A375 (cell line): ENCODE measurements at places on chromosomes 6 and 20. TPM values are rescaled to one million over a fixed set of nuclear protein-coding genes. Genes with fewer than 3 reads are reported as not detected.

DUSP15 gene
- total RNA-seq: 1.5 and 3.1 TPM in 2 replicates

PSMG4 gene
- 52.6 and 56.0 TPM in 2 replicates for total RNA-seq

ENPP1 gene
- total RNA-seq: 1.4 and 1.8 TPM in 2 replicates

MOG gene
- 0.16 TPM in 1 of 2 replicates, not detected in the other for total RNA-seq

THEMIS gene
- total RNA-seq: not detected in 2 replicates

AKAP7 gene
- 2.8 and 6.0 TPM in 2 replicates for total RNA-seq

RUNX2 gene
- 1.4 and 1.5 TPM in 2 replicates for total RNA-seq

EDN1 gene
- total RNA-seq: 0.38 and 0.48 TPM in 2 replicates

OPN5 gene
- not detected in 2 replicates for total RNA-seq

SEL1L2 gene
- total RNA-seq: not detected in 2 replicates

NRN1 gene
- 4.0 and 6.1 TPM in 2 replicates for total RNA-seq

GPSM3 gene
- 13.7 and 15.4 TPM in 2 replicates for total RNA-seq

LBP gene
- total RNA-seq: 0.05 and 0.11 TPM in 2 replicates

SOBP gene
- 1.8 and 4.1 TPM in 2 replicates for total RNA-seq

MEA1 gene
- total RNA-seq: 91.7 and 103 TPM in 2 replicates

HLA-DOA gene
- 4.1 and 4.3 TPM in 2 replicates for total RNA-seq

ADA gene
- total RNA-seq: 9.7 and 12.3 TPM in 2 replicates

TMC2 gene
- not detected in 2 replicates for total RNA-seq

PSORS1C2 gene
- not detected in 2 replicates for total RNA-seq

RRAGD gene
- 4.0 and 4.5 TPM in 2 replicates for total RNA-seq

DNAH8 gene
- total RNA-seq: 0.03 TPM in 1 of 2 replicates, not detected in the other

HLA-DQB1 gene
- 3.1 and 8.3 TPM in 2 replicates for total RNA-seq

COL10A1 gene
- not detected in 2 replicates for total RNA-seq

NTSR1 gene
- 3.6 and 4.1 TPM in 2 replicates for total RNA-seq

MUCL3 gene
- total RNA-seq: not detected in 2 replicates

APOBEC2 gene
- not detected in 2 replicates for total RNA-seq

PPP1R10 gene
- 30.4 and 33.8 TPM in 2 replicates for total RNA-seq

XKR7 gene
- not detected in 2 replicates for total RNA-seq
